ENCODE measurements at places on chromosomes 7 and 10. TPM values are rescaled to one million over a fixed set of nuclear protein-coding genes. Genes with fewer than 3 reads are reported as not detected.

FFAR4 gene
- total RNA-seq, result 0.06 TPM

MYOZ1 gene
- total RNA-seq, result 4.2 TPM

PPP1R3A gene
- 0.10 TPM for total RNA-seq

SPAM1 gene
- total RNA-seq, result not detected

UCMA gene
- not detected for total RNA-seq

GARIN1A gene
- total RNA-seq, result 0.50 TPM

NUTM2E gene
- 0.79 TPM for total RNA-seq

COMMD3 gene
- 55.9 TPM for total RNA-seq

FAM200A gene
- 12.4 TPM for total RNA-seq

CHN2 gene
- total RNA-seq, result 17.9 TPM

PLCE1 gene
- total RNA-seq, result 24.6 TPM

SEMA3E gene
- 11.8 TPM for total RNA-seq

IGFBP1 gene
- 0.72 TPM for total RNA-seq

MSMB gene
- not detected for total RNA-seq

AEBP1 gene
- total RNA-seq, result 102 TPM

PIP gene
- not detected for total RNA-seq

CCDC136 gene
- total RNA-seq, result 66.6 TPM

SFRP4 gene
- total RNA-seq, result 78.4 TPM

SNX13 gene
- total RNA-seq, result 72.7 TPM

CTNNA3 gene
- 57.1 TPM for total RNA-seq

STAG3 gene
- 2.3 TPM for total RNA-seq

TECPR1 gene
- 21.3 TPM for total RNA-seq

KLF14 gene
- total RNA-seq, result not detected

HMX2 gene
- not detected for total RNA-seq

KIAA1217 gene
- 15.3 TPM for total RNA-seq

FGL2 gene
- total RNA-seq, result 135 TPM

SRRM3 gene
- total RNA-seq, result 7.8 TPM

PON1 gene
- 0.59 TPM for total RNA-seq

STOX1 gene
- total RNA-seq, result 11.7 TPM

LIPN gene
- not detected for total RNA-seq

CDK13 gene
- 94.7 TPM for total RNA-seq

CFAP43 gene
- 42.5 TPM for total RNA-seq

OR2A7 gene
- total RNA-seq, result 2.2 TPM

OR9A2 gene
- 0.50 TPM for total RNA-seq

SLC26A3 gene
- total RNA-seq, result not detected

PSMC2 gene
- total RNA-seq, result 153 TPM

ZFYVE27 gene
- 28.9 TPM for total RNA-seq

NET1 gene
- total RNA-seq, result 91.9 TPM

MKX gene
- total RNA-seq, result 6.6 TPM

PTPRZ1 gene
- 237 TPM for total RNA-seq

AHR gene
- total RNA-seq, result 48.8 TPM

TSPAN15 gene
- total RNA-seq, result 23.0 TPM

PAPOLB gene
- total RNA-seq, result 0.94 TPM

SLC26A5 gene
- total RNA-seq, result 0.99 TPM

CASD1 gene
- total RNA-seq, result 116 TPM

ITGA8 gene
- total RNA-seq, result 16.2 TPM

LIPJ gene
- total RNA-seq, result 0.40 TPM

CPA2 gene
- 0.39 TPM for total RNA-seq

GDI2 gene
- 222 TPM for total RNA-seq

ACSM6 gene
- not detected for total RNA-seq

TM9SF3 gene
- 80.8 TPM for total RNA-seq

Measured in spinal cord (tissue), 10 donors.